ENCODE measurements at places on chromosomes 16 and 17.

DNA sequence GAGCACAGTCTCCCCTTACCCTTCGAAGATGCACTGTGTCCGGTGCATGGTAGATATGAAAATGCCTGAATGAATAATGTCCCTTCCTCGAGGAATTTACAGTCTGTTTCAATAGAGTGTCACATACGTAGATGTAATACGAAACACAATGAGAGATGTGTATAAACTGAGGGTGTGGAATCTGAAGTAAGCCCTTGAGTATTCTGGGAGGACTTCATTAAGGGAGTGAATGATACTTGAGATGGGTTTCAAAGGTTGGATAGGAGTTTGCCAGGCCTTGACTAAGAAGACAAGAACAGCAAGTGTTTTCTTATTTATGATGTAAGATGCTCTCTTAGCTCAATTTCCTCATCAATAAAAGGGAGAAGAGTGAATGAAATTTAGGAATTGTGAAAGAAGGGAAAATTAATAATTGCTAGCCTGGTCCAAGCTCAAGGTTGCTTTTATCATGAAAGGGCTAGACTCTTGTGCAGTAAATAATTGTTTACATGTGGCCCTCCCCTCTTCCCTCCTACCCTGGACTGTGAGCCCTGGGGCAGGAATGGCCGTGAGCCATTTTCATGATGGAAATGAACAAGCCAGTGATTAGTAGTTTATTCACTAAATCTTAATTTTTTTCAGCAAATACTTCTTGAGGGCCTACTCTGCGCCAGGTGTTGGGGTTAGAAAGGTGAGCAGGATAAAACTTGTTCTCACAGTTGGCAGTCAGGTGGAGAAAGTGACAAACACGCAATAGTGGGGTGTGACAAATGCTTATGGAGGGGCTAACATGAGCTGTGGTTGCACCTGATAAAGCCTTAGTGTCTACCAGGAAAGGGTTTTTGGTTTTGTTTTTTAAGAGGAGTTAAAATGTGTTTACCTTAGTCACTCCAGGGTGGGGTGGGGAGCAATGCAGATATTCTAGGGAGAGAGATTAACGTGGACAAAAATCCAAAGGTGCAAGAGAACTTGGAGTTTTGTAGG, 1.6 kb downstream of the KIF22 start:
- DNase-seq: no peak

- DNase-seq: no peak
Observed at GRCh38 chr17:6035801-6036394, 34.3 kb upstream of the WSCD1 start.

GRCh38 chr16:62038225-62038624, 2.0 kb upstream of the CDH8 start:
- DNase-seq: no peak

DNA sequence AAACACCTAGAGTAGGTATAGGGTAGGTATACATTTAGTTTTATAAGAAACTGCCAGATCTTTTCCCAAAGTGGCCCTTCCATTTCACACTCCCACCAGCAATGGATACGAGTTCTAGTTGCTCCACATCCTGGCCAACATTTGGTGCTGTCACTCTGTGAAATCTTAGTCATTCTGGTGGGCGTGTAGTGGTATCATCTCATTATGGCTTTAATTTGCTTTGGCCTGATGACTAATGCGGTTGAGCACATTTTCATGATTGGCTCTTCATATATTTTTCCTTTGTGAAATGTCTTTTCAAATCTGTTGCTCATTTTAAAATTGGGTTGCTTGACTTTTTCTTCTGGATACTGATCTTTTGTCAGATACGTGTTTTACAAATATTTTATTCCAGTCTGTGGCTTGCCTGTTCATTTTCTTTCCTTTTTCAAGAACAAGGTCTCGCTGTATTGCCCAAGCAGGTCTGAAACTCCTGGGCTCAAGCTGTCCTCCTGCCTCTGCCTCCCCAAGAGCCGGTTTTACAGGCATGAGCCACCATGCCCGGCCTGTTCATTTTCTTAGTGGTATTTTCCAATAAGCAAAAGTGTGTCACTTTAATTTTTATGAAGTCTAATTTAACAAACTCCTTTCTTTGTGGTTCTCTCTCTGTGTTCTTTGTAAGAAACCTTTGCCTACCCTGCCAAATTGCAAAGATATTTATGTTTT, 192.4 kb downstream of the SEC14L1 start:
- DNase-seq: peak; percentile 28

GRCh38 chr16:84738255-84739038, 38.6 kb downstream of the USP10 start:
- peak; percentile 74 for DNase-seq

DNA sequence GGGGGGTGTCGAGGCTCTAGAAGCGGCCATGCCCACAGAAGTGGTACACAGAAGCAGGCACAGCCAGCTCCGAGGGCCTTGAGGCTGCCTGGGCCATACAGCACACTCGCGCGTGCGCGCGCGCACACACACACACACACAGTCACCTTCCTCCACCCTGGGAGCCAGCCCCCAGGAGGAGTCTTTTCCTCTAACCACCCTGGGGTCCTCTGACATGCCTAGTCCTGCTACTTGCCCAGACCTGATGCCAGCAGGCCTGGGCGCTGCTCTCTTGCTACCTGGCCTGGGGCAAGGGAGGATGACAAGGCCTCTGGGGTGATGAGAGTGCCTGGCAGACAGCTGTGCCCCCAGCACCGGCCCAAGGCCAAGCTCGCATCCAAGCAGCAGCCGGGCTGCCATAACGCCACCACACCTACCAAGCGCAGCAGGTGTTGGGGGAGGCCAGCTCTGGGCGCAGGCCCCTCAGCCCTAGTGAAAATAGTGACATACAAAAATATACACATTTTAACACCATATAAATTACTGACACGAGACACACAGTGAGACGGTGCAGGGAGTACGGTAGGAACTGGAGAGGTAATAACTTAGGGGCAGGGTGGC, 41.1 kb downstream of the TSC2 start:
- DNase-seq: no peak

GRCh38 chr16:84461413-84462295, 42.8 kb downstream of the MEAK7 start:
- no peak for DNase-seq

DNA sequence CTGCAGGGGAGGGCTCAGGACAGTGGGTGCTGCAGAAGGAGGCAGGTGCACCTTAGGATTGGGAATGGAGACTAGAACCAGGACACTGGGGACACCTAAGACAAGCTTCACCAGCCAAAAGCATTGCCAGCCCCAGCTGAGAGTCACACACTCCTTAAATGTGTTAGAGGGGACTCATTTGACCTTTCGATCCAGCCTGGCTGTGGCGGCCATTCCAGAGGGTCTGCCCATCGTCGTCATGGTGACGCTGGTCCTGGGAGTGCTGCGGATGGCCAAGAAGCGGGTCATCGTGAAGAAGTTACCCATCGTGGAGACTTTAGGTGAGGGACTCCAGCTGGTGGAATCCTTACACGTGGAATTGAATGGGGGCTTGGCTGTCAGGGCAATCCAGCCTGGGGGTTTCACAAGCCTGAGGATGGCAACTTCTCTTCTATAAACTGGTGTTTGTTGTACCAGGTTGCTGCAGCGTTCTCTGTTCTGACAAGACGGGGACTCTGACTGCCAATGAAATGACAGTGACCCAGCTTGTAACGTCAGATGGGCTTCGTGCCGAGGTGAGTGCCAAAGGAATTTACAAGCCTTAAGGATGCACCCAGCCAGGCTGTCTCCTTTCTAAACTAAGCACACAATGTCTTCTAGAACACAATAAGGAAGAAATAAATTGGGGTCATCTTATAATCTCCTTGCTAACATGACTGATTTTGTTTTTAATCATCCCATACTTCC, 65.3 kb downstream of the MEAK7 start:
- DNase-seq: no peak

DNA sequence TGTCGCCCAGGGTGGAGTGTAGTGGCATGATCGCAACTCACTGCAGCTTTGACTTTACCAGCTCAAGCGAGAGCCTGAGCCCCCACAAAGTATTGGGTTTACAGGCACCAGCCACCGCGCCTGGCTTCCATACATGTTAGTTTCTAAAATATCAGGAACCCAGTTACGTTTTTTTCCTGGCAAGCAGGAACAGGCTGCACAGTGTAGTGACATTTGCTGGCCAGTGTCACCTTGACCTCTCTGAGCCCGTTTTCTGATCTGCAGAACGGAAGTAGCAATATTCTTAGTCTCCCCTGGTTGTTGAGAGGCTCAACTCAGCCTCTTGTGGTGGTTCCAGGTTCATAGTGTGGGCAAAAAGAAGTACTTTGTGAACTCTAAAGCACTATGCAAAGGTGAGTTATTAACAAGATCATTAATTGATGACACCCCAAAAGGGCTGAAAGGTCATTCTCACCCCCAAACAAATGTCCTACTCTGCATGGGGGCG, 15.6 kb downstream of the IGF2BP1 start:
- no peak for DNase-seq

GRCh38 chr17:64340557-64340956, 50.1 kb downstream of the PECAM1 start:
- no peak for DNase-seq

DNA sequence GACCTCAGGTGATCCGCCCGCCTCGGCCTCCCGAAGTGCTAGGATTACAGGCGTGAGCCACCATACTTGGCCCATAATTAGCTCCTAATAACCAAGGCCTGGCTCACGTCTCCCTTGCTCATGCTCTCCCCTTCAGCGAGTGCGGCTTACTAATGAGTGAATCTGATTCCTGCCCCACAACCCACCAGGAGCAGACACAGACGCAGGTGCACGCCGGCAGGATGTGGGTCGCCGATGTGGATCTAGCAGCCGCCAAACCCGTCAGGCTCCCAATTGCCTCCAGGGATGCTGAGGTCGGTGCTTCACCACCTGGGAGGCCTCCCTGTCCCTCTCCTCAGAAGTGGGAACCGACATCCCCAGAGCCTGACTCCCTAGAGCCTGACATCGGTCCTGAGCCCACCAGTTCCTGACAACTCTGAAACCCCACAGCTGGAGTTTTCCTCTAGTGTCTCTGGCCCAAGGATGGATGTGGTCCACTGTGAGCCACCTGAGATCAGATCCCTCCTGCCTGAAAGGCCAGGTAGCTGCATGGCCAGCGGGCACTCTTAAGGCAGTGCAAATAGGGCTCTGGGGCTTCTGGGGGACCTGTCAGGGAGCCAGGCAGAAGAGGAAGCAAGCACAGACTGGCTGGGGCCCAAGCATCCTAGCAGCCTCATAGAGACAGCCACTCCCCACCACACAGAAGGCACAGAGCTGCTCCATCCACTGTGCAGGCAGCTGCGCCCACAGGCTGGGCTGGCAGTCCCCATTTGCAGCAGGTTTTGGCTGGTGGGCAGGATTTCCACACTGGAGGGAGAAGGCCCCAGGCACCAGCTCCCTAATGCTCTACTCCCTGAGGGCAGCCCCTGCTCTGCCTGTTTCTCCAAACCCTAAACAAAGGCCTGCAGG, 10.8 kb downstream of the EXOC7 start:
- DNase-seq: no peak

DNA sequence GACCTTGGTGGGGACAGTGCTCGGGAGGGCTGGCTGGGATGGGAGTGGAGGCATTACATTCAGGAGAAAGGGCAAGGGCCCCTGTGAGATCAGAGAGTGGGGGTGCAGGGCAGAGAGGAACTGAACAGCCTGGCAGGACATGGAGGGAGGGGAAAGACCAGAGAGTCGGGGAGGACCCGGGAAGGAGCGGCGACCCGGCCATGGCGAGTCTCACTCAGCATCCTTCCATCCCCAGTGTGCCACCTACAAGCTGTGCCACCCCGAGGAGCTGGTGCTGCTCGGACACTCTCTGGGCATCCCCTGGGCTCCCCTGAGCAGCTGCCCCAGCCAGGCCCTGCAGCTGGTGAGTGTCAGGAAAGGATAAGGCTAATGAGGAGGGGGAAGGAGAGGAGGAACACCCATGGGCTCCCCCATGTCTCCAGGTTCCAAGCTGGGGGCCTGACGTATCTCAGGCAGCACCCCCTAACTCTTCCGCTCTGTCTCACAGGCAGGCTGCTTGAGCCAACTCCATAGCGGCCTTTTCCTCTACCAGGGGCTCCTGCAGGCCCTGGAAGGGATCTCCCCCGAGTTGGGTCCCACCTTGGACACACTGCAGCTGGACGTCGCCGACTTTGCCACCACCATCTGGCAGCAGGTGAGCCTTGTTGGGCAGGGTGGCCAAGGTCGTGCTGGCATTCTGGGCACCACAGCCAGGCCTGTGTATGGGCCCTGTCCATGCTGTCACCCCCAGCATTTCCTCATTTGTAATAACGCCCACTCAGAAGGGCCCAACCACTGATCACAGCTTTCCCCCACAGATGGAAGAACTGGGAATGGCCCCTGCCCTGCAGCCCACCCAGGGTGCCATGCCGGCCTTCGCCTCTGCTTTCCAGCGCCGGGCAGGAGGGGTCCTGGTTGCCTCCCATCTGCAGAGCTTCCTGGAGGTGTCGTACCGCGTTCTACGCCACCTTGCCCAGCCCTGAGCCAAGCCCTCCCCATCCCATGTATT, 1.1 kb downstream of the CSF3 start:
- DNase-seq: no peak

DNA sequence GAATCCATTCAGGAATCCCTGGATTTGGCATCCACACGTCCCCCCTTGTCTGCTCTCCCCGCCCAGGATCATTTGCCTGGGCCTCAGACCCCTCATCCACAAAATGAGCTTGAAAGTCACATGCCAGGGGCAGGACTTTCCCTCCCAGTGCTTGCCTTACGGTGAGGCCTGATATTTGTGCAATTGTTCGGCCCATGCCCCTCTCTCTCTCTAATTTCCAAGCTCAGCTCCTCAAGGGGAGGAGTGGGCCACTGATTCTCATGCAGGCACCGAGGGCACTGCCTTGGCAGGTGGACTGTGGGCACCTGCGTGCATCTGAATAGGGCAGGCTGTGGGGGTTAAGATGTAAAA, 267.2 kb upstream of the FOXF1 start:
- DNase-seq: no peak

GRCh38 chr17:38534498-38534885, 71.3 kb downstream of the SRCIN1 start:
- no peak for DNase-seq

DNA sequence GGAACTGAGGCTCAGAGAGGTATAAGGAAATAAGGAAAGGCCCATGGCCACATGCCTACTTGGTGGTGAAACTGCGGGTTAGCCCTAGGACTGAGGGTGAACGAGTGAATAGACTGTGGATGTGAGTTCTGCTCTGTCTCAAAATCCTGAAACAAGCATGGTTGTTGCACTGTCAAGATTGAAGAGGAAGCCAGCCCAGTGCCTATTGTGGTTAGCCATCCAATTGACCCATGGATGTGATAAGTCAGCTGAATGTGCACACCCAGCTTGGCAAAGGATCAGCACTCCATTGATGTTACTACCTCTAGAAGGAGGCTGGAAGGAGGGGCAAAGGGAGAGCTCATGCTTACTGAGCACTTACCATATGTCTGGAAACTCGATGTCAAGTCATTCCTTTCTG, 4.5 kb downstream of the TMEM114 start:
- no peak for DNase-seq

Measured in CD4-positive, alpha-beta T cell treated with Interferon alpha-2 for 1 hour (primary cell).